ENCODE measurements at places on chromosomes 5 and 9.

DNA sequence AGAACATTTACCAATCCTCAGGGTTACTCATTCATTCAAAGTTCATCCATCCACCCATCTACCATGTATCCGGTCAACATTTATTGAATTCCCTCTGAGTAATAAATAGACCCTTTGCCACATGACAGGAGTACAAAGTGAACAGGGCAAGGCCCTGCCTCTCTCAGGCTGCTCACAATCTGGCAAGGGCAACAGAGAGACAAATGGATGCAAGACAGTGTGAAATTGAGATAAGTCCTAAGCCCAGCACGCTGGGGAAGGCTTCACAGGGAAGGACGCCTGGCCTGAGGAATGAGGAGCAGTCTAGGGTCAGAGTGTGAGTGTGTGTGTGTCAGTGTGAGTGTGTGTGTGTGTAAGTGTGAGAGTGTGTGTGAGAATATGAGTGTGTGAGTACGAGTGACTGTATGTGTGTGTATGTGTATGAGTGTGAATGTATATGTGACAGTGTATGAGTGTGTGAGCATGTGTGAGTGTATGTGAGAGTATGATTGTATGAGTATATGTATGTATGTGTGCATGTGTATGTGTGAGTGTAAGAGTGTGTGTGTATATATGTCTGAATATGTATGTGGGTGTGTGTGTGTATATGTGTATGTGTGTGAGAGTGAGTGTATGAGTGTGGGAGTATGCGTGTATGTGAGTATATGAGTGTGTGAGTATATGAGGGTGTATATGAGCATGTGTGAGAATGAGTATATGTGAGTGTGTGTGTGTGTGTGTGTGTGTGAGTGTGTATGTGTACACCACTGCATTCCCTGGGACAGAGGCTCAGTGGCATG lies 145.6 kb downstream of the FSTL4 start:
- no peak for DNase-seq

GRCh38 chr9:755454-756381 lies 85.8 kb upstream of the DMRT1 start:
- DNase-seq: no peak

- no peak for DNase-seq
Measured at GRCh38 chr5:28603869-28604268, 1565.5 kb upstream of the CDH9 start.

GRCh38 chr9:23636199-23636598 lies 189.8 kb downstream of the ELAVL2 start:
- DNase-seq: no peak

DNA sequence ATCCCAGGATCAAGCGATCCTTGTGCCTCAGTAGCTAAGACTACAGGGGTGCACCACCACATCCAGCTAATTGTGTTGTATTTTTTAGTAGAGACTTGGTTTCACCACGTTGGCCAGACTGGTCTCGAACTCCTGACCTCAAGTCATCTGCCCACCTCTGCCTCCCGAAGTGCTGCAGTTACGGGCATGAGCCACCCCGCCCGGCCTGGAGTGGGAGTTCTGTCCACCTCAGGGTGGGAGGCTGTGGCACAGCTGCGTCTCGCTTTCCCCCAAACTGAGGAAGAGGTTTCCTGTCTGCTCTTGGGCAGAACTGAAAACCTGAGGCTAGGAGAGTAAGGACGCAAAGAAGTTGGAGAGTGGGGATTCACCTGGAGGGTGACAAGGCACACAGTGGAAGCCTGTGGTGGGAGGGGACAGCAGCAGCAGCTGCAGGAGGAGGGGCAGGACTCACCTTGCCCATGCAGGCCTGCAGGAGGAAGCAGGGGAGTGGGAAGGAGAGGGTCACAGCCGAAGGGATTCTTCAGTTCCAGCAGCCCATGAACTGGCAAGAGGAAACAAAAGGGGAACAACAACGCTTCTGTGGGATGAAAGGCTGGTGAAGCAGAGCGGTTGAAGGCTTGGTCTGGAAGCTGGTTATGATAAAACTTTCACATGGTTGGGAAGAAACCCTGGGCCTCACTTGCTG lies 181.4 kb downstream of the GAS1 start:
- no peak for DNase-seq

DNA sequence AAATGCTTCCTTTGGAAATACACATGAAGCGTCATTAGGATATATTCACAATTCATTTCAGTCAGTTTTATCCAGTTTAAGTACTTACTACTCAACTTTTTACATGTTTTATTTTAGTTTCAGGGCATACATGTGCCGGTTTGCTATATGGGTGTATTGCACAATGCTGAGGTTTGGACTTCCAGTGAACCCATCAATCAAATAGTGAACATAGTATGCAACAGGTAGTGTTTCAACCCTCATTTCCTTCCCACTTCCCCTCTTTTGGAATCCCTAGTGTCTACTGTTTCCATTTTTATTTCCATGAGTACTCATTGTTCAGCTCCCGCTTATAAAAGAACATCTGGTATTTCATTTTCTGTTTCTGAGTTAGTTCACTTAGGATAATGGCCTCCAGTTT lies 74.7 kb downstream of the TMEM161B start:
- DNase-seq: no peak

DNA sequence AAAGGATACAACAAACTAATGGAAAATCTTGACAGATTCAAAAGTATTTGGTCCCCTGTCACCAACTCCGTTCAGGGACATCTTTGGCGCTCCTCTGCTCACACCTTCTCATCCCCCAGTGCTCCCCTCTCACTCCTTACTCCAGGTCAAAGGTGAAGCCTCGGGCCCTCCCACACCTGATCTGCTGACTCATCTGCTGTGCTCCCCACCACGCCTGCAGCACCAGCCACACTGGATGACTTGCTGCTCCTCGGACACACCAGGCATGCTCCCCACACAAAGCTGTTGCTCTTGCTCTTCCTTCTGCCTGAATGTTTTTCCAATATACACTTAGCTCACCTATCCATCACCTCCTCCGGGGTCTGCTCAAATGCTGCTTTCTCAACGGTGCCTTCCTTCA lies 123.4 kb downstream of the ESM1 start:
- no peak for DNase-seq

DNA sequence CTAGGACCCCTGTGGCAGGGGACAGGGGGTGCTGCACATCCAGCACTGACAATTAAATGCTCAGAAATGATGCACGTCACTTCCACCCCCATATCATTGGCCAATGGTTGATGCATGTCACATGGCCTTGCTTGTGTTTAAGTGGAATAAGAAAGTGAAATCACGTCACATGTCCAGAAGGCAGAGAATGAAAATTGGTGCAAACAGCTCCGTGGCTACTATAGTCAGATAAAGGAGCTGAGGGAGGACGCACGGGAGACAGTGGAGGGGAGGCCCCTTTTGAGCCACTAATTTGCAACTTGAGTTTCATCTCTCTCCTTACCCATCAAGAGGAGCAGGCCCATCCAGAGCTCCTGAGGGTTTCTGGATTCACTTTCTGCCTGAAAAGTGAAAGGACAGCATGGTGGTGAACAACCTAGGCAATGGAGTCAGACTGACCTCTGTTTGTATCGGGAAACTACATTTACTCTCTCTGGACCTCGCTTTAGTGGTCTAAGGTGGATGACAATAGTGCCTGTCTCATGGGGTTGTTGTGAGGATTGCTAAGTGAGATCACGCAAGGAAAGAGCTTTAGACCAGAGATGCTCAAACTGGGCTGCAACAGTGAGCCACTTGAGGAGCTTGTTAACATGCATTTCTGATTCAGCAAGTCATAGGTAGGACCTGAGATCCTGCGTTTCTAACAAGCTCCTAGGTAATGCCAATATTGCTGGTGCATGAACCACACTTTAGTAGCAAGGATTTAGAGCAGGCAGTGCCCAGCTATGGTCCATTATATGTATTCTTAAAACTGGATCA lies 133.9 kb upstream of the ADRA1B start:
- no peak for DNase-seq

DNA sequence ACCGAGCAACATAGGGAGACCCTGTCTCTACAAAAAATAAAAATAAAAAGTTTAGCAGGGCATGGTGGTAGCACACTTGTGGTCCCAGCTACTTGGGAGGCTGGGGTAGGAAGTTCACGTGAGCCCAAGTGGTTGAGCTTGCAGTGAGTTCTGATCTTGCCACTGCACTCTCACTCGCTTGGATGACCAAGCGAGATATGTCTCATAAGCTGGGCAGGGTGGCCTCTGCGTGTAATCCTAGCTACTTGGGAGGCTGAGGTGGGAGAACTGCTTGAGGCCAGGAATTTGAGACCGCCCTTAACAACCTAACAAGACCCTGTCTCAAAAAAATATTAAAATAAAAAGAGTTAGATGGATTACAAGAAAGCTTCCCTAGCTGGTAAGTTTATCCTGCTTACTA lies 32.5 kb downstream of the RASA1 start:
- DNase-seq: no peak

- no peak for DNase-seq
Measured at GRCh38 chr5:83549076-83549475, 77.5 kb downstream of the VCAN start.

DNA sequence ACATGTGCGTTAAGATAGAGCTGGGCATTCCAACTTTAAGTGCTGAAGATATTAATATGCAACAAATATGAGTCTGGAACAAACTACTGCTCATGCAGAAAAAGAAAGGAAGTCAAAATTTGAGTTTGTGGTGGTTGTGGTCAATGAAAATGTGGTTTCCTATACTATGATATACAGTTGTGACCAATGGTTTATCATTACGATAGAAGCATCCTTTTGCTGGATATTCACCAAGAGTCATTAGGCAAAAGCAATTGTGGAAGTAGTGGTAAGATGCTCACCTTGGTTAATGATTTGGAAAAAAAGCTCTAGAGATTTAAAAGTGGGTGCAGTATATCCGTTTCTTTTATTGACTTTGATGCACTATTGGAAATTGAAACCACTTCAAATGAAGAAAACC lies 1007.0 kb downstream of the NR2F1-AS1 start:
- no peak for DNase-seq

GRCh38 chr5:53179691-53180090 lies 70.1 kb upstream of the MOCS2 start:
- DNase-seq: no peak

DNA sequence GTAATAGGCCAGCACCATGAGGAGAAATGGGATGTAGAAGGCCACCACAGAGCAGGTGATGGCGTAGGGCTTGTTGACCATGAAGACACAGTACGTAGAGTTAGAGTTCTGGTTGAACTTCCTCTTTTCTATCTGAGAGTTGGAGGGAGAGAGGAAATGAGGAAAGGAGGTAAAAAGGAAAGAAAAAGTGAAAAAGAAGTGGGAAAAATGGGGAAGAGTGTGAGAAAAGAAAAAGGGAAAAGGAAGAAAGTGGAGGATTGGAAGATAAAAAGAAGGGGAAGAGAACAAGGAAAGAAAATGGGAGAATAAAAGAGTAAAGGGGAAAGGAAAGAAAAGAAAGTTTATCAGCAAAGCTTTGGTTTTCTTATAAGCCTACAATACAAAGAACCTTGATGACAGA lies 126.1 kb downstream of the FBXO38 start:
- no peak for DNase-seq

- DNase-seq: no peak
Measured at GRCh38 chr9:106557996-106558667, 304.8 kb upstream of the ZNF462 start.

GRCh38 chr5:4720831-4721230 lies 419.3 kb upstream of the ADAMTS16 start:
- DNase-seq: no peak

DNA sequence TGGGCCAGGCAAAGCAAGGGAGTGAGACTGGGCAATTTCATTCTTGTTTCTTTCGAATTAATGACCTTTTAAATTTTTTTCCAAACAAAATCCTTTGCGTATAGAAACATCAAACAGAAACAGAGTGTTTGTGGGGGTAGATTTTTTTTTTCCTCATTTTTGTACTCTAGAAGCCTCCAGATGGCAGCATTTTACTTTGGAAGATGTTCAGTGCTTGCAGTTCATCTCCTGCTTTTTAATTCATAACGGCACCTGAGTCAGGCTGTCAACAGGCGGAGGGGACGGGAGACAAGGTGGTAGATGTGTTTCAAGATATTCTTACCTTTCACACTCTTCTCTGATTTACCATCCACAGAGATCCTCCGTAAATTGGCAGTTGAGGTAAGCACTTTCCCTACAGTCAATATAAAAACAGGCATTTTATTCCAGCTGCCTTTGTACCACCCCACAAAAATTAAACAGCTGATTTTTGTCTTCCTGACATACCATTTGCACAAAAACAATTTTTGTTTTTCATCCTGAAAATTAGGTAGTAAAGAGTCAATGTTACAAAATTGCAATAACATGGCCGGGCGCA lies 99.5 kb upstream of the FBXL17 start:
- no peak for DNase-seq

DNA sequence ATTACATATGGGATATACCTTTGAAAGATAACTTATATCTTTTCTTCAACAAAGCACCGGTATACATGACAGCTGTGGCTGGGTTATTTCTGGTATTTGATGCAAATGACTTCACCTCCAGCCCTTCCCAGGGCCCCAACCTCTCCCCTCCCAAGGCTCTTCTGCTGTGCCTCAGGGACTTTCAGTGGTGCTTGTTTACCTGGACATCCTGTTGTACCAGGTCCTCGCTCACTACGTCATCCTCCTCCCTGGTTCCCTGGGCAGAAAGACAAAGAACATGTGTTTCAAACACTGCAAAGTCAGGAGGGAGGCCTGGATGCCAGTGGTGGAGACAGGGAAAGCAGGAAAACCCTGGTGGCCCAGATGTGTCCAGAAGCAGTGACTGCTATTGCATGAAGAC lies 23.4 kb downstream of the ANXA6 start:
- peak; percentile 22 for DNase-seq

All from NCI-H526 treated with DMSO at 0.1 percent for 48 hours (cell line).